Cardiac septum (tissue), 1 donor: ENCODE measurements at places on chromosomes 12 and 14.

GRCh38 chr12:4743046-4743445 lies 22.8 kb downstream of the GALNT8 start:
- DNase-seq = no peak

GRCh38 chr14:75399843-75400775 lies 27.7 kb upstream of the JDP2 start:
- peak; percentile 92 for DNase-seq

DNA sequence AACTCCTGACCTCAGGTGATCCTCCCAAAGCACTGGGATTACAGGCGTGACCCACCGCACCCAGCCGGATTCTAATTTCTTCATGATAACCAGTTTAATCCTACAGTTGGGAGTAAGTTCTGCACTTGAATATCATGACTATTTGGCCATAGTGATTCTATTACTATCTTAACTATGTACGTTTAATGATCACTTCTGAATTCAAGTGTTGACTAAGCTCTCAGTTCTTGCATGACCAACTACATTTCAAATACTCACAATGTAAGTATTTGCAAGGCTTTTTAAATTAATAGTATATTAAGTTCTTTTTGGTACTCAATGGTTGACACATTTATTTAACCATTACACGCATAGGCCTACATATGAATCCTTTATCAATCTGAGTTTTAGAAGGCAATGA lies 17.4 kb upstream of the VPS33A start:
- no peak for DNase-seq

GRCh38 chr14:59564366-59564765 lies 12.2 kb downstream of the CCDC175 start:
- no peak for DNase-seq

DNA sequence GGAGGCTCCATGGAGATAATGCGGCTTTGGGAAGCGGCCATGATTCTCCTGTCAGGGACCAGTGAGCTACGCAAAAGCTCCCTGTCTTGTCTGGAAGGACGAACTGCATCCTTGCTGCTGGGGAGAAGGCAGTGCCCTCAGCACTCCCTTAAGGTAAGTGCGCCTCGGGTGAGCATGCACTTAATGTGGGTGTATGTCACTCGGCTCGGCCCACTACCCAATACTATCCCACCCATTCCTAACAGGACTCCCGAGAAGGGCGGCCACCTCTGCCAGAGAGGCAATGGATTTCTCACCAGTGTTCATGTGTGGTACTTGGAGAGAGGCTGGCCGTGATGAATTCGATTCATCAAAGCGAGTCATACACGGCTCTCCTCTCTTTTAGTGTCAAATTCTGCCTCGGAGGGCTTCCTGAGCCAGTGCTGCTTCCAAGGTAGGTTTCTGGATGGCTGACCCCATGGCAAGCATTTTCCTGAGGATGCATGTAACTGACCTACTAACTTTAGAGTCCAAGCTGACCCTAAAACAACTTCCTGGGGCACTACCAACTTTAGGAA lies 151.7 kb upstream of the RTL1 start:
- no peak for DNase-seq

- DNase-seq = no peak
Observed at GRCh38 chr12:83954071-83954789, 958.4 kb downstream of the SLC6A15 start.

DNA sequence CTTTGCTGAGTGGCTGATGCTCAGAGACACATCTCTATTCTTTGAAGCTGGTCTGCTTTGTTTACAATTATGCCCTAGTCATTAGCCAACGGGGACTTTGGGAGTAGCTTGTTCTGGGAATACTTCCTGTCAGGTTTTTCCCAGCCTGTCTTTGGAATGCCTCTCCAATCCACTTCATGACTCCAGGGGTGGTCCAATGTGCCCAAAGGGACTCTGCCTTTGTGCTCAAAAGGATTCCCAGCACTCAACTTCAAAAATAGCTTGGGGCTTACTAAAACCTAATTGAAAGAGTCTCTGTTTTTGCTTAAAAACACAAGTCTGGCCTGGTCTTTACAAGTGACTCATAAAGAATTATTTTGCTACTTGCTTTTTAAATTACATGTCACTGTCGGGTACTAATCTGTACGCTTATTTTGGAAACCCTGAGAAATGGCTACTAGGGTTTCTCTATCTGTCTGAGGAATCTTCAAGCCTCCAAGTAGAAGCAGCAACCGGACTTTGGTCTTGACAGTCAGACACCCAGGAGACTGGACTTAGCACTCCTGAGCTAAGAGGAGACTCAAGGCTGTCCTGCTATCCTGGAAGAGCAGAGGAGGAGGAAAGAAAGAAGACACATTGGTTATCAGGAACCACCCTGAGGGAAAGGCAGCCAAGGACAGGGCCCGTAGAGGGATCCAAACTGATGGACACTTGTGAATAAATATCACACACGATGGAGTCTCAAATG lies 20.7 kb downstream of the PHLDA1 start:
- DNase-seq = no peak
